ENCODE measurements at places on chromosomes 13 and 19. TPM values are rescaled to one million over a fixed set of nuclear protein-coding genes. Genes with fewer than 3 reads are reported as not detected.

GRCh38 chr19:4556597-4557127, 2.8 kb downstream of the SEMA6B start:
- H3K4me3 ChIP-seq = no peak overlapping the region
- no peak overlapping the region for H3K27ac ChIP-seq
- H3K27me3 ChIP-seq = peaks cover 14% of the 10 kb centered on the region

ZNF546 gene
- 17.7 TPM for total RNA-seq

DNA sequence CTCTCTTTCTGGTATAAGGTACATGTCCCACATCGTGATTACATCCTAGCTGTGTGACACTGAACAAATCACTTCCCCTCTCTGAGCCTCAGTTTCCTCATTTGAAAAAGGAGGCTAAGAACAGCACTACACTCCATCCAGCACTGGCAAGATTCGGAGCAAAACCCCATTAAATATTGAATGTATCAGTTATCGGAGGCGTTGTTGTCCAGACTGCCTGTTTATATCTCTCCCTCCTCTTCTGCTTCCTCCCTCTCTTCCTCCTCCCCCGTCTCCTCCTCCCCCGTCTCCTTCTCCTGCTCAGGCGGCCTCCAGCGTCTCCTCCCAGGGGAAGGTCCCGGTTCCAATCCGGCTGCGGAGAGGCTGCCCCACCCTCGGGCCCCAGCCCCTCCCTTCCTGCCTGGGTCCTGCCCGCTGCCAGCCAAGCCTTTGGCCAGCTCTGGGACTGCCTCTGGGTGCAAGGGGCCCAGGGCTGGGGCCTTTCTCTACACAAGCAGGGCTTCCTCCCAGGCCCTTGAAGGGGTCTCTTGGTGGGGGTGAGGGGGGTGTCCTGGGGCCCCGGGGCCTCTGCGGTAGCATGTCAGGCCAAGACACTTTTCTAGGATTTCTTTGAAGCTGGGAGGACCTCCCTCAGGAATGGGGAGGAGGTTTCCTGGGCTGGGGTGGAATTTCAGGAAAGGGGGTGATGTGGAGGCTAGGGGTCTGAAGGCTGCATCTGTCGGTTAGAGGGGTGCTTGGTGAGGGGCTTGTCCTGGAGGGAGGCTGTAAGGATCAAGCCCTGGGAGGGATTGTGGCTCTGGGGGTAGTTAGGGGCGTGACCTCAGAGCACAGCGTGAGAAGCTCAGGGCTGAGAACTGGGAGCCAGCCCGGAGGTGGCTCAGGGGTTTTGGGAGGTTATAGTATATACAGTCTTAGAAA, 1.9 kb downstream of the RRAS start:
- H3K27me3 ChIP-seq = no peaks in the 10 kb centered on the region
- peak overlapping the region; percentile 100 for H3K27ac ChIP-seq
- peak overlapping the region; percentile 76 for H3K4me3 ChIP-seq
- H3K36me3 ChIP-seq = no peaks in the 10 kb centered on the region

DNA sequence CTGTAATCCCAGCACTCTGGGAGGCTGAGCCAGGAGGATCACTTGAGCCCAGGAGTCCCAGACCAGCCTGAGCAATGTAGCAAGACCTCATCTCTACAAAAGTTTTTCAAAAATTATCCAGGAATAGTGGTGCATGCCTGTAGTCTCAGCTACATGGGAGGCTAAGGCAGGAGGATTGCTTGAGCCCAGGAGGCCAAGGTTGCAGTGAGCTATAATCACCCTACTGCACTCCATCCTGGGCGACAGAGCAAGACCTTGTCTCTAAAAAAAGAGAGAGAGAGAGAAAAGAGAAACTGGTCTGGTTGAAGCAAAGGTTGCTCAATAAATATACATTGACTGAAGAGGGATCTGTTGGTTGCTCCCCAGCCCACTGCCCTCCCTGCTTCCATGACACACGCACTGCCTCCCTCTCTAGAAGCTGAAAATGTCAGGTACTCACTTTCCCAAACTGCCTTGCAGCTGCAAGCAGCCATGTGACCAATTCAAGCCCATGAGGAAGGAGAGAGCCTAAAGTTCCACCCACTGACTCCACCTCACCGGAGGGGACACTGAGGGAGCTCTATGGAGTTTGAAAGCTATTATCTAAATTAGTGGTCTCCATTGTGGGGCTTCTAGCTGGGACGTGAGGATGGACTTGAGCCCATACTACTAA, 14.0 kb downstream of the CEACAM16 start:
- H3K27ac ChIP-seq = no peak overlapping the region
- no peaks in the 10 kb centered on the region for H3K27me3 ChIP-seq
- no peaks in the 10 kb centered on the region for H3K36me3 ChIP-seq
- H3K4me3 ChIP-seq = no peak overlapping the region
- ATAC-seq = no peak
- H3K4me1 ChIP-seq = no peaks in the 10 kb centered on the region

ZNF738 gene
- 8.1 TPM for total RNA-seq

EBI3 gene
- 0.96 TPM for total RNA-seq

COG3 gene
- total RNA-seq = 21.9 TPM

DNA sequence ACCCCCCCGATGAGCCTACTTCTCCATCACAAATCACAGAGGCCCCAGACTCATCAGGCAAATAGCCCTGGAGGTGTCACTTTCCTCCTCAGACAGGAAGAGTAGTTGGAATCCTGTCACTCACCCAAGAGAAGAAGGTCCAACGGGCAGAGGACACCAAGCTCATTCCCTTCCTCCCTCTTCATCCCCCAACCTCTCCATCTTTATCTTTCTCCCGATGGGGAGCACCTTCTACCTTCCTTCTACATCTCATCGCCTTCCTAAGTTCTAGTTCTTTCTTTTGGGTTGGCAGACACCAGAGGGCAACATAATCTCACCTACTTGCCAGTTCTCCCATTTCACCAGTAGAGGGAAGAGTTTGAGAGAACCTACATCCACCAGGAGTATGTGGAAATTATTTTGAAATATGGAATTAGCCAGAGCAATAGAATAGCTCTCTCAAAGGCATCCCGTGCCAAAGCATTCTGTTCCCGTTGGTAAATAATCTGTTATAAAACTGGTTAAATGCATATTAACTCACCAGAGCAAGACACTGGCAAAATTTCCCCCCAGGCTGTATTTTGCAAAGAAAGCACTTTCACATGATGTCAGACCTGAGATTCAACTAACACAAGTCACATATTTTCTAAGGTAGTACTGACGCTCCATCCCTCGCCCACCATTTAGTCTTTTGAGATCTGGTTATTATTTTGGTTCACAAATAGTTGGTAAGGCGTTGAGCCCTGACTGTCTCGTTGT, 55.0 kb downstream of the ZIC5 start:
- peaks cover 48% of the 10 kb centered on the region for H3K27me3 ChIP-seq
- H3K4me3 ChIP-seq = no peak overlapping the region
- no peak overlapping the region for H3K27ac ChIP-seq
- peak; percentile 36 for ATAC-seq
- no peaks in the 10 kb centered on the region for H3K36me3 ChIP-seq
- H3K4me1 ChIP-seq = no peaks in the 10 kb centered on the region

GRCh38 chr13:28581451-28581850, 77.5 kb upstream of the POMP start:
- H3K4me3 ChIP-seq = no peak overlapping the region
- no peaks in the 10 kb centered on the region for H3K4me1 ChIP-seq
- no peaks in the 10 kb centered on the region for H3K36me3 ChIP-seq
- no peak for ATAC-seq
- no peak overlapping the region for H3K27ac ChIP-seq
- no peaks in the 10 kb centered on the region for H3K27me3 ChIP-seq

DNA sequence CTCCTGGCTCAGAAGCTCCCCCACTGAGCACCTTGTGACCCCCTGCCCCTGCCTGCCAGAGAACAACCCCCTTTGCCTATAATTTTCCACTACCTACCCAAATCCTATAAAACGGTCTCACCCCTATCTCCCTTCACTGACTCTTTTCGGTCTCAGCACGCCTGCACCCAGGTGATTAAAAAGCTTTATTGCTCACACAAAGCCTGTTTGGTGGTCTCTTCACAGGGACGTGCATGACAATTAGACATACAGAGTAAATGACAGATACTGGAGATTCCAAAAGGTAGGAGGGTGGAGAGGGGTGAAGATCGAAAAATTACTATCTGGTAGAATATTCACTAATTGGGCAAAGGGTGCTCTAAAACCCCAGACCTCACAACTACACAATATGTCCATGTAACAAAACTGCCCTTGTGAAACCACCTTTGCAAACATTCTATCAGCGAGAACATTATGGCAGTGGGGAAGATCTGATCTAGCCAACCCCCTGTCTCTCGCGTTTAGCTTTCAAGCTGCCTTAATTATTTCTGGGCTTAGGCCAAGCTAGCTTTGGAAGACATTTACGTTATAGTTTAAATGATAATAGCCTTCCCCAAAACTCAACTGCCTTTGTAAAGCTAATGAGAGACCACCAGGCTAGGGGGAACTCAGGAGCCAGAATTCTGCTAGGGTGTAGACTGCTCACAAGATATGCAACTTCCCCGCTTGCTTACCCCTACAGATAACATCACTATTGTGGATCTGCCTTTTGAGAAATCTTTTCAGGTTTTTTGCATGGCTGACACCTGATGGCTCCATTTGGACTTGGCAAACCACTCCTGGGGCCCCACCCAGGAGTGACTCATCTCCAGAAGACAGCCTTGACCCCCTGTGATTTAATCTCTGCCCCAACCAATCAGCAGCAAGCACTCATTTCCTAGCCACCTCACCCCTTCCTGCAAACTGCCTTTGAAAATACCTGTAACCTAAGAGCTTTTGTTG, 1534.0 kb upstream of the SPRY2 start:
- no peak overlapping the region for H3K4me3 ChIP-seq
- no peak for ATAC-seq
- no peak overlapping the region for H3K27ac ChIP-seq
- H3K27me3 ChIP-seq = no peaks in the 10 kb centered on the region
- H3K36me3 ChIP-seq = no peaks in the 10 kb centered on the region

SPTBN4 gene
- 5.5 TPM for total RNA-seq

- H3K4me3 ChIP-seq = no peak overlapping the region
- no peaks in the 10 kb centered on the region for H3K4me1 ChIP-seq
- no peaks in the 10 kb centered on the region for H3K36me3 ChIP-seq
- no peak for ATAC-seq
- no peaks in the 10 kb centered on the region for H3K27me3 ChIP-seq
Measured at GRCh38 chr13:45786293-45786920, 65.1 kb downstream of the SIAH3 start.

FBXO27 gene
- 9.7 TPM for total RNA-seq

DNA sequence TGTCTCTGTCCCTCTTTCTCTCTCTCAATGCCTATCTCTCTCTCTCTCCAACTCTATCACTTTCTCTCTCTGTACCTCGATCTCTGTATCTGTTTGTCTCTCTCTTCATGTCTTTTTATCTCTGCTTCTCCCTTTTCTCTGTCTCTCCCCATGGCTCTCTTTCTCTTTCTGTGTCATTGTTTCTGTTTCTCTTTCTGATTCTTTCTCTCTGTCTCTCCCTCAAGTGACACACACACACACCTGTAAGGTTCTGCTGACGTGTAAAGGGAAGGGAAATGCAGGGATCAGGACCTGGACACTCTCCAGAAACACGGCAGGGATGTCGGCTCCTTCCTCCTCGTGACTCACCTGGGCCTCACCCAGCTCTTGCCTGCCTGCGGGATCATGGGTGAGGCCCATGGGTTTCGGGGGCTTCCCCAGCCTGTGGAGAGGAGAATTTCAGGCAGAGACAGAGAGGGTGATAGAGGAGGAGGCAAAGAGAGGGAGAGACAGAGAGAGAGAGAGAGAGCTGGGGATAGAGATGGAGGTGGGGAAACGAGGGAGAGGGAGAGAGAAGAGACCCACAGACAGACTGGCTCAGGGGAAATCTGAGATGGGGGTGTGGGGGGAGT, 5.4 kb upstream of the PLAUR start:
- no peak overlapping the region for H3K27ac ChIP-seq
- no peaks in the 10 kb centered on the region for H3K27me3 ChIP-seq
- no peak overlapping the region for H3K4me3 ChIP-seq
- H3K4me1 ChIP-seq = peaks cover 2% of the 10 kb centered on the region
- H3K36me3 ChIP-seq = no peaks in the 10 kb centered on the region
- ATAC-seq = no peak

METTL21C gene
- not detected for total RNA-seq

ZNF729 gene
- not detected for total RNA-seq

TMC4 gene
- 0.16 TPM for total RNA-seq

TSSK6 gene
- total RNA-seq = 0.40 TPM

DNA sequence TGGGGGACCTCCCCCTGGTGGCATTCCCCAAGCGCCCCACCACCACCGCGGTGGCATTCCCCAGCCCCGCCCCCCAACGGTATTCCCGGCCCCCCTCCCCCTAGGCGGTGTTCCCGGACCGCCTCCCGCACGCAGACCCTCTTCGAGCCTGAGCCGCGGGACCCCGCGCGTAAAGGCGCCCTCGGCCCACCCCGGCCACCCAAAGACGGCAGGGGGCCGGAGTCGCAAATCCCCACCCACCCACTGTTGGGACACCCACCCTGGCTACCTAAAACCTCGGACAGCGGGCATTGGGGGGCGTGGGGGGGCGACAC, 22.4 kb downstream of the OLFM2 start:
- no peaks in the 10 kb centered on the region for H3K36me3 ChIP-seq
- no peak for ATAC-seq
- peaks cover 27% of the 10 kb centered on the region for H3K4me1 ChIP-seq
- peak overlapping the region; percentile 3 for H3K4me3 ChIP-seq
- peaks cover 95% of the 10 kb centered on the region for H3K27me3 ChIP-seq

DNA sequence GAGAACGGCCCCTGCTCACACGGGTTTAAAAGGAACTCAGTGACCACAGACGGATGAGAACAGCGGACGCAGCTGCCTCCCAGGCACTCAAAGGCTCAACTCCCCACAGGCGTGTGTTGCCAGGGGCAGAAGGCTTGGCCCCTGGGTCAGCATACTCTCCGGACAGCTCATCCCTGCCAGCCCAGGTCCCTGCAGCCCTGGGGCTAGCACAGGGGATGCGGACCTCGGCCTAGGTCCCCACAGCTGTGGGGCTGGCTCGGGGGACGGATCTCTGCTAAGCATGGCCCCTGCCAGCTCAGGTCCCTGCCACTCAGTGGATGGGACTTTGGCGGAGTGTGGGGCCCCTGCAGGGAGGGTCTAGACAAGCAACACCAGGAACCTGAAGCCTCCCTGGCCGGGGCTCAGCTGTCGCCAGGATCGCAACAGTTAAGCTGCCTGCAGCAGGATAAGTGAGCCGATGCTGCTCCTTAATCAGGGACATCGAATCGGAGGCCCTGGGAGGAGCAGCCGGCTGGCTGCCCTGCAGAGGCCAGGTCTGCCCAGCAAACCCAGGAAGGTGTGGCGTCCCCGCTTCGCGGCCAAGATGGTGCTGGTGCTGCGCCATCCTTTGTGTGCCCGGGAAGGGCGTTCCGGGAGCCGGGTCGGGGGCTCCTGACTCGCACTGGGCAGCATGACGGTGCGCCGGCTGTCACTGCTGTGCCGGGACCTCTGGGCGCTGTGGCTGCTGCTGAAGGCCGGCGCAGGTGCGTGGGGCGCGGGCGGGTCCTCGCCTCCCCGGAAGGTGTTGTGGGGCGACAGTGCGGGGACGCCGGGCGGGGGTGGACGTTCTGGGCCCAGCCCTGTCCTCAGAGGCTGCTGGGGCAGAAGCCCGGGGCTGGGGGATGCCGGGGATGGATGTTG, 32.5 kb downstream of the MCF2L start:
- peaks cover 55% of the 10 kb centered on the region for H3K27me3 ChIP-seq
- no peaks in the 10 kb centered on the region for H3K36me3 ChIP-seq
- H3K4me3 ChIP-seq = peak overlapping the region; percentile 28
- ATAC-seq = no peak
